ENCODE measurements at places on chromosomes 2 and 18. TPM values are rescaled to one million over a fixed set of nuclear protein-coding genes. Genes with fewer than 3 reads are reported as not detected.

WDR35 gene
- total RNA-seq = 21.6 TPM

AOX1 gene
- 2.9 TPM for total RNA-seq

CHRNA1 gene
- total RNA-seq = not detected

SERPINB11 gene
- total RNA-seq = not detected

LRRC30 gene
- not detected for total RNA-seq

RSAD2 gene
- total RNA-seq = 0.54 TPM

EN1 gene
- total RNA-seq = 1.1 TPM

SMIM21 gene
- total RNA-seq = not detected

PLGLB2 gene
- not detected for total RNA-seq

ATL2 gene
- 71.6 TPM for total RNA-seq

RUFY4 gene
- total RNA-seq = not detected

ALPI gene
- not detected for total RNA-seq

FHL2 gene
- total RNA-seq = 81.4 TPM

CPLX4 gene
- not detected for total RNA-seq

EML6 gene
- total RNA-seq = 1.2 TPM

MYO3B gene
- total RNA-seq = not detected

CHMP1B gene
- total RNA-seq = 48.5 TPM

OSR1 gene
- 4.6 TPM for total RNA-seq

TEX44 gene
- total RNA-seq = not detected

CAVIN2 gene
- total RNA-seq = 10.3 TPM

LYPD6B gene
- not detected for total RNA-seq

NCKAP1 gene
- 110 TPM for total RNA-seq

TSPYL6 gene
- not detected for total RNA-seq

NPHP1 gene
- 8.0 TPM for total RNA-seq

IL37 gene
- not detected for total RNA-seq

CPSF3 gene
- total RNA-seq = 55.6 TPM

DQX1 gene
- total RNA-seq = 0.17 TPM

SGPP2 gene
- total RNA-seq = 0.16 TPM

C2orf80 gene
- not detected for total RNA-seq

All from A549 treated with CpdA at 1 μM for 4 hours (cell line).